ENCODE measurements at places on chromosomes 5 and 9.

DNA sequence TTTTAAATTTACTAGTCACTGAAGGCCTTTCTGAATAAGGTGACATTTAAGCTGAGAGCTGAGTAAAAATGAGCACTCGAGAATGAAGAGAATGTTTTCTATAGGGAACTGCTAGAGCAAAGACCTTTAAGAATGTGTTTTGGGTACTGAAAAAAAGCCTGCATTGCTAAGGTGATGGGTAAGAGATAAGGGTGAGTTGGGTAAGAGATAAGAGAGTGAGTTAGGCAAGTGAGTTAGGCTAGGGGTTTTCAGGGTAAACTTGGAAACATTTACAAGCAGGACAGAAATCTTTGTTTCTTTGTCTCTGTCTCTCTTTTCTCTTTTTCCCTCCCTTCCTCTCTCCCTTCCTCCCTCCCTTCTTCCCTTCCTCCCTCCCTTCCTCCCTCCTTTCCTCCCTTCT lies 5.6 kb downstream of the RAD23B start:
- no peak for DNase-seq

- DNase-seq = no peak
Observed at GRCh38 chr5:109399092-109399759, 10.5 kb downstream of the PJA2 start.

DNA sequence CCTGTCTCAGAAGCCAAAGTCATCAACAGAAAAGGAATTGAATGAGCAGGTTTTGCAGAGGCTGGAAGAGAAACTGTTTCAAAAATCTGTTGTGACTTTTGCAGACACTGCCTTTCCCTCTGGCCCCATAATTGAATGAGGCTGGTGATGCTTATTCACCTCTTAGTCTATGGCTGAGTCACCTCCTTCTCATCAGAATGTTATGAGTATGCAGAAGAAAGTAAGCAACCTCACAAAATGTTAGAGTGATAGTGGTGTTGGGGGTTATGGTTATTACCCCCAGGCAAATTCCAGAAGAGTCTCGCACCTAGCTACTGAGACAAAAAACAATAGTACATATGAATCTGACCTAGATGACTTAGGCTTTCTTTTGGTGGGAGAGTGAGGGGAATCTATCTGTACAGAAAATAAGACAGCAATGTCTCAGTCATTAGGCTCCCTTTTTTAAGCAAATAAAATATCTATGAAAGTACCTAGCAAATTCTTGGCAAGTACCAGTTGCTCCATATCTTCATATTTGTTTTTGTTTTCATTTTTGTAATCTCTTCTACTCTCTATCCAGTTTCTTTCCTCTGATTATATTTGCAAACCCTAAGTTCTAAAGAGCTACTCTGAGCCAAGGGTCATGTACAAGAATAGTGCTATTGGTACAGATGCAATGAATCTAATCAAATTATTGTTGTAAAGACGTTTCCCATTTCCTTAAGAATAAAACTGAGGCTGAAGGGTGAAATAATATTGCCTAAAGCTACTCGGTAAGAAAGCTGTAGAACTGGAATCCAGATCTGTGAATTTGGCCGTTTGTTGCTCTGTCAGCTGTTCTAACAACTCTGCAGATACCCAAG lies 498.1 kb upstream of the TNC start:
- DNase-seq = no peak

DNA sequence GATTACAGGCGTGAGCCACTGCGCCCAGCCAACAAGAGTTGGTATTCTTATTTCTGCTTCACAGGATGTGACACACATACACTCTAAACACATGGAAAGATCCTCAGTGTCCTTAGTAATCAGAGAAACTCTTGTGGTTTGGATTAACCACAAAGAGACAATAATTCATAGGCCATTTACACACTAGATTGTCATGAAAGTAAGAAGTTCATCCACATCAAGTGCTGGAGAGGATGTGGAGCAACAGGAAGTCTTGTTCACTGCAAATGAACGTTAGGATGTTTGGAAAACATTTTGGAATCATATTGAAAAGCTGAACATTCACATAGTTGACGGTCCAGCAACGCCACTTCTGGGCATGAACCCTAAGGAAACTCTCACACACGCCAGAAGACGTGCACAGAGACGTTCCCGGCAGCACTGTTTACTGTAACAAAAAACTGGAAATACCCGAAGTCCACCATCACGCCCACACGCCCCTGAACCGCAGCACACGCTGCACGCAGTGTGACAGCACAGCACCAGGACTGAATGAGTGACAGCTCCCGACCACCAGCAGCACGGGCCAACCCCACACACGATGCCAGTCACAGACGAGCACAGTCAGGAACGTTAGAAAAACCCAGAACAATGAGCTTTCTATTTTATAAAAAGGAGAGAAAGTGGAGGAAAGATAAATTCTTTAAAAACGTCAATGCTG lies 87.6 kb downstream of the COL23A1 start:
- DNase-seq = no peak

DNA sequence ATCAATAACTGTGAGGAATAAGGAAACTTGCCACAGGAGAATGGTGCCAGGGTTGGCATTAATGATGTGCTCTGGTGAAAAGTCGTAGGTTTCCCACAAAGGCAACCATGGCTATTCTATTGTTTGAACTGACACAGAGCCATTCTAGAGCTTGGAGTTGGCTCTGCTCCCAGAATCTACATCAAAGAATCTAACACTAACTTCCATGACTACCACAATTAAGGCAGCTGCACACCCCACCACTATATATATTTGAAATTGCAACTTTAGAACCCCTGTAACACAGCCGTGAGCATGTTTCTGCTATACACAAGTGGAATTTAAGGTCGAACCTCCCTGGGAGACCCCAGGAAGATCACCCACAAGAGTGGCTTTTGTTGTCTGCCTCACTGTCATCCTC lies 89.7 kb upstream of the CCDC152 start:
- no peak for DNase-seq

DNA sequence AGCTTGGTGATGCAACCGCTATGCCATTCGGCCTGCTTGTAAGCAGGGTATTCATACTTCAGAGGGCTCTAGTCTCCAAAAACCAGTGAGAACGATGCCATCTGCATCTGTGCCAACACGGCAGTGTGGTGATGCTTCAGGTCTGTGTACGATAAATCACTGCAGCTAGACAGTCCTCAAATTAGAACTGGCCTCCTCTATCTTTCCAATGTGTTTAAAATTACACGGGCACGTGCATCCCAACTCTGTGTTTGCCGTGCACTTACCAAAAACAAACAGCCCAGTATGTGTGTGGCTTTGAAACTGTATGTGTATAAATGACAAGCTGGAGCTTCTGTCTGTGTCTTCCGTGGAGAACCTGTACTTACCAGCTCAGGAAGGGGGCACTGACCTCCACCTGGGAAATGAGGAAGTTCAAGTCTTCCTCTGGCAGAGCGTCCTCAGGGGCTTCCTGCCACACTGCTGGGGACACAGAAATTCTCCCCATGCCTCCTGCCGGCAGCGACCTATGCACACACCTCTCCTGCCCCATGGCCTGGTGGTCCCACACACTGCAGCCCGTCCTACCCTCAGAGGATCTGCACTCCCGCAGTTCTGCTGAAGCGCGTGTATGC lies 12.3 kb downstream of the MED10 start:
- no peak for DNase-seq

DNA sequence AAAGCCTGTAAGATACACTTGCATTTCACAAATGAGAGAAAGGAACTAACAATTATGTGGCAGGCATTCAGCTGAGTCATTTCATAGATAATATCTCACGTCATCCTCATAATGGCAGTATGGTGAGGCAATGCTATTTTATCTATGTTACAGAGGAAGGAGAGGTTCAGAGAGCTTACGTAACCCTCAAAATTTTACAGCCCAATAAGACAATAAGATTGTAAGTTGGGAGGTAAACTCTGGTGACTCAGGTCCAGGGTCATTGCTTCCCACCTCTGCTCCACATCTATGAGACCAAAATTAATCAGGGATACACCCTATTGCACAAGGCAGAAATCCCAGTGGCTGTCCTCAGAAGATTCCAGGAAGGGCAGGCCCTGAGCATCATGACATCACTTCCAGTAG lies 309.7 kb downstream of the NSG2 start:
- DNase-seq = no peak
